ENCODE measurements at places on chromosomes 2 and 18.

DNA sequence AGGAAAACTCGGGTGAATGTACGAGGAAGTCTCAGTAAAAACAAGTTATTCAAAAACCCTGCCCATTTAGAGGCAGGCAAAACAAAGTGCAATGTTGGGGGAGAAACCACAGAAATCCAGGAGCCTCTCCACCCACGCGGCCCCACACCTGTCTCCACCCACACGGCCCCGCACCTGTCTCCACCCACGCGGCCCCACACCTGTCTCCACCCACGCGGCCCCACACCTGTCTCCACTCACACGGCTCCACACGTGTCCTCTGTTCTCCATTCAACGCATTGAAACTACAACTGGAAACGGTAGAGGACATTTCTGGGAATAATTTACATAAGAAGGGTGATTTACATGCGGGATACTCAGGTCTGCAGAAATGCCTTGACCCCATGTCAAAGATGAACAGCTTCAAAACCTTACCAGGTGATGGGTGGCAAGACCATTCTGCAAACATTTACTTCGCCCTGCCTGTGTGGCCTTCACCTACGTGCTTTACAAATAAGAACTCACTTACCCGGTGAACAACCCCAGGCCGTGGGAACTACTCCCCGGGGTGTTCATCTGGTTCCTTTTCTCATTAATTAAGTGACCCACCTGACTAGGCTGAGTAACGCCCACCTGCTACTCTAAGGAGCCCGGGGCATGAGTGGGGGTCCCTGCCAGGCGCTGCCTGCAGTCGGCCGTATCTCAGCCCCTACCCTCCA is 100.4 kb downstream of the EIPR1 start:
- no peak for DNase-seq

- DNase-seq: no peak
Observed at GRCh38 chr2:20673686-20674308, 6.9 kb downstream of the GDF7 start.

DNA sequence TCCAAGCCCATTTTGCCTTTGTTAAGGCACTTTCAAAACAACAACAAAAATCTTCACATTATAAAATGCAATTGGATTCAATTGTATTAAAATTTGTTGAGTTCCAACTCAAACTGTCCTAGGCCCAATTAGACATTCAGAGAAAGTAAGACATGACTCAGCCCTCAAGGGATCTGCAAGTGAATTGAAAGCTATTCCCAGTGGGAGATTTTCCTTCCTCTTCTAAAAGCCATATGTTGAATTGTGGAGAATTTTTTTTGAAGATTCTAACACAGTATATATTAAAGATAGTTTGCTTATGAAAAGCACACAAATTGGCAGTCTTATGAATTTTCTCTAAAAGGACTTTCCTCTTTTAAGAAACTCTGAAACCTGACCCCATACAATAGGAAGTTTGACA is 268.0 kb upstream of the PARD3B start:
- DNase-seq: no peak

GRCh38 chr18:48862132-48862531 is 88.6 kb downstream of the SMAD7 start:
- no peak for DNase-seq

DNA sequence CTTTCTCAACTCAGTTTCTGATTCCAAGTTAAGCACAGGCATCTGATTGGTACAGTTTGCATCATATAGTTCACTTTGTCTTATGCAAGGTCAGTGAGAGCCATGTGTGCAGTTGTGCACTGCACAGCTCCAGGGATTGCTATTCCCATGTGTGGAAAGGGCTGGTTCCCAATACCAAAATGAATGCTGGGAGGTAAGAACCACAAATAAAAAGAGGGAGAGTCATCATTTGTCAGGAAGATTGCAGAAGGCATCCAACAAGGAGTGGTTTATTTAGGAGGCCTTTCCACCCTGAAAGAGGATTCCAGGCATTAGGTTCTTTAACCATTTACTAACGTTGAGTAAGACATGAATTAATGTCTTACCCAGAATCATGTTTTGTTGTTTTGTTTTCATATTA is 141.2 kb upstream of the ST6GAL2 start:
- no peak for DNase-seq

- DNase-seq: peak; percentile 56
Observed at GRCh38 chr2:218367415-218368149, 10.9 kb downstream of the CATIP start.

DNA sequence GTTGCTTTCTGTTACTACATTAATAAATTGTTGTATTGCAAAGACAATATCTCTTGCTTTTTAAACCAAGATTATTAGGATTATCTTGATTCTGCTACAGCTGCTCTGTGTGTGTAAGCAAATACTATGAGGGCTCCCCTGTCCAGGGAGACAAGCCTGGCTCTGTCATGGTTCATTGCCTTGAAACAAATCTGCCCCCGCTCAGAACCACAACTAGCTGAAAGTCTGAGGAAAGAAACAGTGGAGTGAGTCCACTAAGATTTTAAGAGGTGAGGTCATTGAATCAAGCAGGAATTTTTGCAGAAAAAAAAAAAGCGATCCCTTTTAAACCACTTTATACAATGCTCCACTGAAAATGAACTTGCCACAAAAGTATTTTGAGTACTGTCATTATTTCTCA is 30.8 kb upstream of the LRRTM4 start:
- no peak for DNase-seq

GRCh38 chr2:110837446-110838409 is 105.4 kb downstream of the ACOXL start:
- DNase-seq: no peak

DNA sequence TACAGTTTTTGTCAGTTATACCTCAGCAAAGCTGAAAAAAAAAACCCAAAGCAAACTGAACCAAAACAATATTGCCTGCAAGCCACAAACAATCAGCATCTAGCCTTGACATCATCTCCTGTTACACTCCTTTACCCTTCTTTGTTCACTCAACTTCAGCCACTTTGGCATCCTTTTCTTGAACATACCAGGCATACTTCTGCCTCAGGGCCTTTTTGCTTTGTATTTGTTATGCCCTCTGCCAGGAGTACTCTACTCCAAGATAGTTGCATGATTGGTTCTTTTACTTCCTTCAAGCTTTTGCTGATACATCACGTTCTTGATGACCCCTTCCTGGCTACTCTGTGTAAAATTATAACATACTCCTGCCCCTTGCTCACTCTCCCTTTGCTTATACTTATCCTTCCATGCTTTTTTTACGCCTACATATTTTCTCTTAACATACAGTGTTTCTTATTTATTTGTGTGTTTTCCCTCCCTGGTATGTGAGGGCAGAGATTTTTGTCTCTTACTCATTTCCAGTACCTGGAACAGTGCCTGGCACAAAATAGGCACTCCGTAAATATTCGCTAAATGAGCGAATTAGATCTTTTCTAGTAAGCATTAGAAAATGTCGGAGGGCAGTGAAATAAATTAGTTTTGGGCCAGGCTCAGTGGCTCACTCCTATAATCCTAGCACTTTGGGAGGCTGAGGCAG is 12.7 kb downstream of the ABI2 start:
- DNase-seq: peak; percentile 88

DNA sequence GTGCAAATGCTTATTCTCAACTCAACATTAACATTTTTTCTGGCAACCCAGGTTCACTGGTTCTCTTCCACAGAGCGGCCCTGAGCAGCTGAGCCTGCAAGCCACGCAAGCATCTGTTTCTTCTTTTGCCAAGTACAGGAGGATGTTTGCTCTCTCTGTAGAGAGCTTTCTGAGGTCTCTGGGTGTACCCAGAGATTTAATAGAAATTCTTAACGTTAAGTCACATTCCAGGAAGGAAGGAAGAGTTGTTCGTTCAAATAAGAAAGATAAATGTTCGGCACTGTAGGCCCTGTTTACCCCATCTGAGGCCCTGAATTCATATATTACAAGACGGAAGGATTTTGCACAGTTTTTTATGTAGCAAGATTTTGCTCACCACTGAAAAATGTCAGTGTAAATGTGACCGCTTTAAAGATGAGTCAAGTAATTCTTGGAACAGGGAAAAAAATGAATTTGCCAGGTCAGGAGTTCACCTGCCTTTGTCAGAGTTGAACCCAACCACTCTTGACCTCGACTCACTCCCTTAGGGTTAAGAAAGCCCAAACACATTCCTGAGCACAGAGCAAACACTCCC is 30.1 kb downstream of the KCTD18 start:
- DNase-seq: no peak

- DNase-seq: no peak
Observed at GRCh38 chr2:242001853-242002252, 132.3 kb downstream of the RTP5 start.

DNA sequence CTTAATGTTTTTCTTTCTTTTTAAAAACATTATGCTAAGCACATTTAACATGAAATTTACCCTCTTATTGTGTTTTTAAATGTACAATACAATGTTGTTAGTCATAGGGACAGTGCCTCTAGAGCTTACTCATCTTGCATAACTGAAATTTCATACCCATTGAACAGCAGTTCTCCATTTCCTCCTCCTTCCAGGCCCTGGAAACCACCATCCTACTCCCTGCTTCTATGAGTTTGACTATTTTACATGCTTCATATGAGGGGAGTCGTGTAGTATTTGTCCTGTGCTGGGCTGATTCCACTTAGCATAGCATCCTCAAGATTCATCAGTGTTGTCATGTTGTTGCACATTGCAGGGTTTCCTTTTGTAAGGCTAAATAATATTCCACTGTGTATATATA is 92.6 kb downstream of the SPATS2L start:
- DNase-seq: no peak

- no peak for DNase-seq
Observed at GRCh38 chr2:225004597-225004996, 37.7 kb downstream of the DOCK10 start.

- no peak for DNase-seq
Observed at GRCh38 chr2:126038861-126039260, 617.1 kb upstream of the GYPC start.

DNA sequence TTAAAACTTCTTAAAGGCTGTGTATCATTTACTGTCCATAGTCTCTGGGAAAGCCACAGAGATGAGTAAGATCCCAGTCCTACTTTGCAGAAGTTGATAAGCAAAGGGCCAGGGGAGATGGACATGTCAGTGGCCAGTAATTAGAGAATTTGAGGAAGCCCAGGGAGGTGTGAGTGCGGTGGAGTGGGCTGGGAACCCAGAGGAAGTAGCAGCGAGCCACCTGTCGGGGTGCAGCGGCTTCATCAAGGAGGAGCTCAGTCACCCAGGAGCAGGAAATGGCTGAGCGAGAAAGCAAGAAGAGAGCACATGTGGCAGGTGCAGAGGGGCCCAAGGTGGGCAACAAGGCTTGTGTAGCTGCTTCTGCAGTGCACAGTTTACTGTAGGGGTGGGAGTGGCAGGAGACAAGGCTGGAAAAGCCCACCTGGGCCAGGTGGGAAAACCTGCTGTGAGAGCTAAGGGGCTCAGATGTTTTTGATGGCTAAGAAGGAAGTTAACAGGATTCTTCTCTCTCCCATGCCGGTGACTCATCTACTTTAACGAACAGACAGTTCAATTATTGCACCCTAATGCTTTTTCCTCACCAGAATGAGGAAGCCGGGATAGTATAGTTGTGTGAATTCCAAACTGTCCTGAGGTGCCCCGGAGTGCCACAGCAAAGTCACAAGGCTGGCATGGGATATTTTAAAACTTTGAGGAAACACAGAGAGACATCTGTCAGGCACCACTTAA is 34.8 kb upstream of the MGAT5 start:
- no peak for DNase-seq

GRCh38 chr18:55337908-55338521 is 250.0 kb downstream of the TCF4 start:
- DNase-seq: no peak

GRCh38 chr2:62687636-62688035 is 17.9 kb upstream of the EHBP1 start:
- DNase-seq: no peak

DNA sequence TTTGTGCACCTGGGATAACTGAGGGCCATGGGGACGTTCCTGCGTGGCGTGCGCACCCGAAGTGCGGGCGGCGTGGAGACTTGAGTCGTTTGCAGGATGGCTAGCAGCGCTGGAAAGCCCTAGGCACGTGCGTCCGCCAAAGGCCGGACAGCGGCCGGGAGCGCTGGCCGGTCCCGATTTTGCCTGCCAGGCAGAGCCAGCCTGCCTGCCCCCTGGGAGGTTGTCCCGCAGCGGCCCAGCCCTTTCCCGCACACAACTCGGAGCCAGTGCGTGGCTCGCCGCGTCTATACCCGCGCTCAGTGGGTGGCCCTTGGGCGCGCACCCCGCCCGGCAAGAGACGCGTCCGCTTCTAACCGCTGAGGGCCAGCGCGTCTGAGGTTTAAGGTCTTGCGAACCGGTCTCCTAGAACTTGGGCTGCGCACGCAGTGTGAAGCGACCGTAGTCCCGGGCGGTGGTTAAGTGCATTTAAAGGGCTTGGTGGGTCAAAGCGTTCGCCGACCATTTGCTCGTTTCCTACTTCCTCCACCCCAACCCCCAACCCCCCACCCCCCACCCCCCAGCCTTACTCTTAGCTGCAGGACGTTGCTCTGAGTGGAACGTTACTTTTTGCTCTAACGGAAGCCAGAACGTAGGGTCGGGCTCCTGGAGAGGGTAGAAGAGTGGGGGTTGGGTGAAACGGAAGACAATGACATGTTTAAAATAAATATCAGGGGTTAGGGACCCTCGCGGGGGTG is 627 bp downstream of the CDCA7 start:
- peak; percentile 54 for DNase-seq

GRCh38 chr2:225488743-225489142 is 89.2 kb downstream of the NYAP2 start:
- no peak for DNase-seq

- no peak for DNase-seq
Observed at GRCh38 chr2:155703917-155704316, 628.6 kb downstream of the NR4A2 start.

DNA sequence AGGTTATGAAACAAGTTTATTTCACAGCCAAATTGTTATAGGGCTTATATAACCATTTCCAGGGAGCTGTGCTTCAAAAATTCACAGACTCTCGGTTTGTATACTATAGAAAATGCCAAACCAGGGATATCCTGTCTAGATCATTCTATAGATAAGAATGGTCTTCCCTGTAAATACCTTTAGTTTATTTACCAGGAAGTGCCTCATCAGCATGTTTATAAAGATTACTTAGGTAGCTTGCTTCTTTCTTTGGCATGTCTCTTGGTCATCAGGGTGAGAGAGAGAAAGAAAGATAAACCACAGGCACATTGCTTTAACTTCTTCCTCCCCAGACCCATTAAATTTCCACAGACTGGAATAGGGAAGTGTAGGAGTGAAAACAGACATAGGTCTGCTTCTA is 439.4 kb downstream of the SPAG16 start:
- no peak for DNase-seq

DNA sequence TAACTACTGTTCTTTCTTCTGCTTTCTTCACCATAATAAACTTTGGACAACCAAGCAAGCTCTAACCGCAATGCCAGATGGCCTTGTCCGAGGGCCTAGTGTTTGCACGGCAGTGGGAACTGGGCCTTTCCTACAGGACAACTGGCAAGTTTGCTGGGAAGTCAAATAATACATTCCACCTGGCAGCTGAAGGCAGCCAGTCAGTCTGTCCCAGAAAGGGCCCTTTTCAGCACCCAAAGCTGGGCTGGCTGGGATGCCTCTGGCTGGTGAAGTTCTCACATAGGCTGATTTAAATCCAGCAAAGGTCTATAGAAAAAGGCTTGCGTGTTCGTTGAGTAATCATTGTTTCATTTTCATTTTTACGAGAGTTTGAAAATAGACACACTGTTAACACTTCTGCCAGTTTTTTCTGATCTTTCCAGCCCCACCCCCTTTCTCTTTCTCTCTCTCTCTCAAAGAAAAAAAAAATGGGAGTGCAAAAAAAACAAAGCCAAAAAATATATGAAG is 110.0 kb upstream of the EPAS1 start:
- DNase-seq: no peak
